ENCODE measurements at places on chromosomes 1 and 21. TPM values are rescaled to one million over a fixed set of nuclear protein-coding genes. Genes with fewer than 3 reads are reported as not detected.

Gene UBASH3A
- total RNA-seq = 1.2 TPM

Gene LMX1A
- 0.33 TPM for total RNA-seq

Gene ADAMTS4
- 79.3 TPM for total RNA-seq

Gene RGL1
- total RNA-seq = 62.0 TPM
